ENCODE measurements at places on chromosomes 16 and 17. TPM values are rescaled to one million over a fixed set of nuclear protein-coding genes. Genes with fewer than 3 reads are reported as not detected.
A peak's percentile ranks its signal among the peaks of the same experiment; 100 is the strongest.

CYB5B gene
- 206 TPM for total RNA-seq

EPOP gene
- 1.8 TPM for total RNA-seq

SLC16A5 gene
- total RNA-seq = not detected

DNA sequence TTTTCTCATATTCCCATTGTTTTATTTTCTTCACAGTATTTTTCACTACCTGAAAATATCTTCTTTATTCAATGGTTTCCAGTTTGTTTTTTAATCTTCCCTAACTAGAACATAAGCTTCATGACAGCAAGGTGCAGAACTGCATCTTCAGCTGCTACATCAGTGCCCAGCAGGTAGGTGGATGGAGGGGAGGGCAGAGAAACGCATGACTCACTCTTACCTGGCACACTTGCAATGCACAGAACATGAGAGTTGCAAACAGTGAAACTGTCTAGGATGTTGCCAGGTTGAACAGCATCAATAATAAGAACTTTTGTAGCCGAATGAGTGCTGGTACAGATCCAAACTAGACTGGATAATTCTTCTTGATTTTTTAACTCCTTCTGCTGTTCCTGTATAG, 127.1 kb downstream of the SPAG9 start:
- DNase-seq = no peak

DNA sequence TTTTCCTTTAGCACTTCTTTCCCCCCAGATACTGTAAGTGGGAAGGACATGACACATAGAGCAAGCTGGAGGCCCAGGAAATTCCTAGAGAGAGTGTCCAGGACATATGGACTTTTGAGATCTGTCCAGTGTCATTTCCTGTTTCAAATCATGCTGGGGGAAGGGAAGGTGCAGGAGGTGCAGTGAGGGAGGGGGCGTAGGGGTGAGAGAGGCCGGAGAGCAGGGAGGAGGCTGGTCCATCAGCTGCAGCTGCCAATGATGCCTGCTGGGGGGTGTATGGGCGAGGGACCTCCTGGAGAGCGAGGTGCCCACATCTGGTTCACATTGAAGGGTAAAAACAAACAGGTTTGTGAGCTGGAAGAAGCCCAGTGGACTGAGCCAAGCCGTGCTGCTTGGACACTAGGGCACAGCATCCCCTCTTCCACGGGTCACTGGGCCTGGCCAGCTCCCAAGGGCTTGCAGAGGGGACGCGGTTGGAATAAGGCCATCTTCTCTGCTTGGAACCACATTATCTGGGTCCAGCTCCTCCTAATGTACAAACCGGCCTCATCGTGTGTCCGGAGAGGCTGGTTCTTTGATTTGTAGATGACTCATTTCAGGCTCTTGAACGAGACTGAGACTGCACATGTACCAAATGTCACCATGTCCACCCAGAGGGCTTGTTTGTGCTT, 70.4 kb upstream of the SMURF2 start:
- DNase-seq = peak; percentile 95

- DNase-seq = no peak
Measured at GRCh38 chr17:80738020-80738808, 193.6 kb downstream of the RPTOR start.
